ENCODE measurements at places on chromosomes 4 and X.

DNA sequence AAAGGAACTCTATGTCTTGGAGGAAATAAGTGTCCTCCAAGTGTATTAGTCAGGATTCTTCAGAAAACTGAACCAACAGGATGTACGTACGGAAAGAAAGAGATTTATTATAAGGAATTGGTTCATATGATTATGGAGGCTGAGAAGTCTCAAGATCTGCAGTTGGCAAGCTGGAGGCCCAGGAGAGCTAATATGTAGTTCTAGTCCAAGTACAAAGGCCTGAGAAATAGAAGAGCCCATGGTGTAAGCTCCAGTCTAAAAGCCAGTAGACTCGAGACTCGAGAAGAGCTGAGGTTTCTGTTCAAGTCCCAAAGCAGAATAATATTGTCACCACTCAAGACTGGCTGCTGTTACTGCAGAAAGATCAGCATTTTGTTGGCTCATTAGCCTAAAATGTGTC lies 65.3 kb upstream of the EFNB1 start:
- DNase-seq = no peak

GRCh38 chr4:128573781-128574508 lies 235.6 kb upstream of the JADE1 start:
- peak; percentile 87 for DNase-seq

GRCh38 chr4:145189981-145190380 lies 9.6 kb upstream of the OTUD4 start:
- no peak for DNase-seq

DNA sequence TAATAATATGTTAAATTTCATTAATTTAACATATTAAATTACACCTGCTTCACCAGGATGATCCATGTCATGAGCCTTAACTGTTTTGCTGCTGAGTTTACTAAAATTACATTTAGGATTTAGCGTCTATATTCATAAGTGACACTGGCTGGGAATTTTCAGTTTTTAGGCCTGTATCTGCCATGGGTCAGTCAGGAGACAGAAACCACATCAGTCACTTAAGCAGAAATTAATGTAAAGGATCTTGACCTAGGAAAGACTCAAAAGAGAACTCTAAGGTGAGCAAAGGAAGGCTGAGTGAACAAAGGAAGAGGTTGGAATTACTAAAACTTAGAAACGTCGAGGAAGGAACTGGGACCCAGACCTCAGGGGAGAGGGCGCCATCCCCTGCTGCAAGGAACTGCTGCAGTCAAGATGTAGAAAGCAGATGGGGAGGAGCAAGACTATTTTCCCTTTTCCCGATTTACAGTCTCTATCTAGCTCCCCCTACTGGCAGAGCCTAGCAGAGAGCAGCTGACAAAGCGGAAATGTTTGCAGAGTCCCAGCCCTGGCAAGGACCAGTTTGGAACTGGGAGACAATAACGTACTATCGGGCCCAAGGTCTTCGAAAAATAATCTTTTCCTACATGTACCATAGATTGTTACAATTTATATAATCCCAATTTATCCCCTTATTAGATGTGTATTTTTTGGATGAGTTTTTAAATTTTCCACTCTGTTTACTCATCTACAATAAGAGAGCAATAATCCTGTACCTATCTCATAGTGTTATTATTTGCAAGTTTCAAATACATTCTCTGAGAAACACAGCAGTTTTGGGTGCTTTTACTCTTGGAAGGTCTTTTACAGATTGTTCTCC lies 22.6 kb upstream of the RBBP7 start:
- DNase-seq = peak; percentile 77

DNA sequence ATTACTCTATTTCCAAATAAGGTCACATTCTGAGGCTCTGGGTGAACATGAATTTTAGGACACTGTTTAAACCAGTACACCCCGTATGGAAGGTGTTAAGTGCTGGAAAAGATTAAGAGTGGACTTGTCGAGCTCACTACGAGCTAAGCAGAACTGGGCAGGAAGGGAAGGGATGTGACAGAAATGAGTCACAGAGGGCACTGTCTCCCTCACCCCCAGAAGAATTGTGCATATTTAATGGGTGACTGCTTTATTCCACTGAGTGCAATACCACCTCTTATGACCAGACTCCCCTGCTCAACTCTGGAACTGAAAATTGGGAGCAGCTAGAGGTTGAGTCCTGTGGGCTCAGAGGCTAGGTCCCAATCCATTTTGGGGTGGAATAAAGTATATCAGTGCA lies 187.4 kb upstream of the RPS6KA3 start:
- no peak for DNase-seq

DNA sequence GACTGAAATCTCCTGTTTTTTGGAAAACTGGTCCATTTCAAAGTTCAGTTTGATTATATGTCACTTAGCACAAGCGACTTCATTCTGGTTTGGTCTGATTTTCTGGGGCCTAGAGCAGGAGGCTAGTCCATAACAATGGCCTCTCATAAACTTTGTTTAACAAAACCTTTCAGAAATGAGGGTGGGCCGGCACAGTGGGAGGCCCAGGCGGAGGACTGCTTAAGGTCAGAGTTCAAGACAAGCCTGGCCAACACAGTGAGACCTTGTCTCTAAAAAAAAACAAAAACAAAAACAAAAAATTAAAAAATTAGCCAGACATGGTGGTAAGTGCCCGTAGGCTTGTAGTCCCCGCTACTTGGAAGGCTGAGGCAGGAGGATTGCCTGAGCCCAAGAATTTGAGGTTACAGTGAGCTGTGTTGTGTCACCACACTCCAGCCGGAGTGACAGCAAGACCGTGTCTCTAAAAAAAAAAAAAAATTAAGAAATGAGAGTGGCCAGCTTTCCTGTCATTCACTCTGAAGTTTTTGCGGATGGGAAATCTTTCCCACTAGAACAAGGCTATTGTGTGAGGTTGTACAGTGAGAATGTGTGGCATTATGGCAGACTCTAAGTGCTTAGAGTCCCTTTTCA lies 1.2 kb upstream of the PLAC8 start:
- DNase-seq = no peak

GRCh38 chr4:65023883-65024670 lies 614.8 kb upstream of the TECRL start:
- no peak for DNase-seq

DNA sequence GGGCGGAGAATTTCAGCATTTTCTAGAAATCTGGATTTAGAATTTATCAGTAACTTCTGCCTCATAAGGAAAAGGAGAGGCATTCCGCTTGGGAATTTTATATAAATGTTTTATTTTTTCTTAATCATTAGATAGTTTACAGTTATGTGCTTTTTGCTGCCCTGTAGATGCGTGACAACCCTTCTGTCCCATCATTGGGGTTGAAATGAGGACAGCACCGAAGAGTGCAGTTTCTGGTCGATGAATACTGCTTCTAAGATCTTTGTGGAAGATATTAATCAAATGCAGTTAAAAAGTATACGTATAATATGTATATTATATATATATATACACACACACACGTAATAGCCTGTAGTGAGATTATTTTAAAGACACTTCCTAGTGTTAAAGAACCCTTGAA lies 1.5 kb downstream of the RBPJ start:
- no peak for DNase-seq
